ENCODE measurements at places on chromosomes 11 and 22. TPM values are rescaled to one million over a fixed set of nuclear protein-coding genes. Genes with fewer than 3 reads are reported as not detected.

Gene SERPIND1
- total RNA-seq = 373 TPM

Gene OLFML1
- total RNA-seq = 2.2 TPM

Gene MADD
- 16.0 TPM for total RNA-seq

Gene C1QTNF4
- total RNA-seq = not detected

Gene CAT
- 450 TPM for total RNA-seq

Gene MMP1
- not detected for total RNA-seq

Gene ZP1
- not detected for total RNA-seq

Gene CRYBA4
- not detected for total RNA-seq

Gene MOV10L1
- total RNA-seq = not detected

Gene NCF4
- 3.5 TPM for total RNA-seq

Gene ASPHD2
- total RNA-seq = 0.07 TPM

Gene PRDM10
- 6.7 TPM for total RNA-seq

Gene TTLL12
- total RNA-seq = 22.5 TPM

GRCh38 chr11:125724125-125724524 is 22.0 kb upstream of the PATE1 start:
- no peak for DNase-seq

DNA sequence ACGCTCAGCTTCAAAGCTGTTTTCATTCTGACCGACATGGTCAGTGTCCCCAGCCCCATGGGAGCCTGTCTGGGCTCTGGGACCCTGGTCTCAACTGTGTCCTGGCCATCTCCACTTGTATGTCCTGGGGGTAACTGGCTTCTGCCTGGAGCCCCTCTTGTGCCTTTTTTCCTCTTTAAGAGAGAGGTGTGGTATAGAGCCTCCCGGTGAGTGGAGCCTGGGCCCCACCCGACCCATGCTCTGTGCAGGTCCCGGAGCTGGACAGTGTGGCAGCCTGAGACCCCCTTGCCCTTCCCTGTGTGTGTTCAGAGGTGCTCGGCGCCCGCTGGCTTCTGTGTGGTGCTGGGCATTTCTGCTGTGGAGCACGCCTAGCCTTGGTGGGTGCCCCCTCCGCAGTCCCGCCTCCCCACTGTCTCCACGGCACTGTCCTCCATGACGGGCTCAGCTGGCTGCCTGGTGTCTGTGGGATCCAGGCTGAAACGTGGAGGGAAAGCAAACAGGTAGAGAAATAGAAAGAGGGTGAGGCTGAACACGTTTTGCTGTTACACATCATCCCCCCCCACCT is 74.9 kb downstream of the PARVB start:
- DNase-seq = peak; percentile 29

DNA sequence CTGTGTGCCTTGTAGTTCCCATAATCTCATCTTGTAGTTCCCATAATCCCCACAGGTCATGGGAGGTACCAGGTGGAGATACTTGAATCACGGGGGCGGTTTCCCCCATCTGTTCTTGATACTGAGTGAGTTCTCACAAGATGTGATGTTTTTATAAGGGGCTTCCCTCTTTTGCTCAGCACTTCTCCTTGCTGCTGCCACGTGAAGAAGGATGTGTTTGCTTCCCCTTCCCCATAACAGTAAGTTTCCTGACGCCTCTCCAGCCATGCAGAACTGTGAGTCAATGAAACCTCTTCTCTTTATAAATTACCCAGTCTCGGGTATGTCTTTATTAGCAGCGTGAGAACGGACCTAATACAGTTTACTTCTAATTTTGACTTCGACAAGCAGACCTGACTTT is 14.0 kb upstream of the SMIM38 start:
- no peak for DNase-seq

GRCh38 chr11:71203681-71204080 is 48.7 kb downstream of the SHANK2 start:
- no peak for DNase-seq

- DNase-seq = no peak
These were observed 38.3 kb downstream of the TMPRSS5 start for GRCh38 chr11:113667801-113668200.

- DNase-seq = no peak
These were observed 35.1 kb downstream of the TRIOBP start for GRCh38 chr22:37731804-37732471.

DNA sequence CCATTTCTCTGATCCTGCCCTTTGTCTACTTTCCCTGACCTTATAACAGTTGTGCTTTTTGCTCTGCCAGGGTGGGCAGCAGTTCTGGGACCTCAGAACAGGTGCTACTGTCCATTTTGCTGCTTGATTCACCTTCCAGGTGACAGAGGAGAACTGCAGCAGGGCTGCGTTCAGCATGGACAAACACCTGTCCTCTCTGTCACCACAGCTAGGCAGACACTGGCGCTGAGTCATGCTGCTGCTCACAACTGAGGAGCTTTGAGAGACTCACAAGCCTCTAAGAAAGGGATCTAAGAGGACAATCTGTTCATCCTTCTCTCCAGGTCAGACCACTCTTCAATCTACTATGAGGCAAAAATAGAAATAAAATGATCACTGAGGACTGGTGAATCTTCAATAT is 1144.5 kb upstream of the CCDC90B start:
- DNase-seq = no peak

DNA sequence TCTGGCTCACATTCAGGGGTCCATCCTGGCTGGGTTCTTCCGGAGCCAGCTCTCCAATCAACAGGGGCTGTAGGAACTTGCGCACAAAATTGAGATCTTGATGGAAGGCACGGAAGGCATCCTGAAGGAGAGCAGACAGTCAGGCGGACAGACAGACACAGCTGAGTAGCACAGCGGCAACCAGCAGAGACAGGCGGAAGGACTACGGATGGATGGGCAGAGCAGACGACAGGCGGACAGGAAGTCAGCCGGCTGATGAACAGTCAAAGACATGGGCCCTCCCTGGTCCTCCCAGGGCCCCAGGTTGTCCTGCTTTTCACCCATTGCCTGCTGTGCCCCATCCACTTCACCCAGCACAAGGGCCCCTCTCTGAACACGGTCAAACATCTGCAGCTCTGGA is 11.3 kb downstream of the FADS3 start:
- DNase-seq = no peak

DNA sequence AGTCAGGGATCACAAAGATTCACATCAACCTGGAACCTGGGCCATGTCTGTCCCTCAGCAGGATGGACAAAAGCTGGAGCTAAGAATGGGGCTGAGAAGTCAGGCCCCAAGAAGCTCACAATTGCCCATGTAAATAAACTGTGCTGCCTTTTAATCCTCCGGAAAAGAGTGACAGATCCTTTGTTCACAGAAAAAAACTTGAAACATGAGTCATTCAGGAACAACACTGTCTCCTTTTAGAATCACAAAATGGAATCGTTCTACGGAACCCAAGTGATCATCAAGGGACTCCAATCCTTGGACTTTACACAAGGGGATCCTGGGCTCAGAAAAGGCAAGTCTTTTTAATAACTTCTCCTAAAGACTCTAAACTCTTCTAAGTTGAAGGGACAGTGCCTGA is 36.1 kb downstream of the RELT start:
- no peak for DNase-seq

- no peak for DNase-seq
These were observed 60.7 kb upstream of the OPCML start for GRCh38 chr11:133593036-133593435.

DNA sequence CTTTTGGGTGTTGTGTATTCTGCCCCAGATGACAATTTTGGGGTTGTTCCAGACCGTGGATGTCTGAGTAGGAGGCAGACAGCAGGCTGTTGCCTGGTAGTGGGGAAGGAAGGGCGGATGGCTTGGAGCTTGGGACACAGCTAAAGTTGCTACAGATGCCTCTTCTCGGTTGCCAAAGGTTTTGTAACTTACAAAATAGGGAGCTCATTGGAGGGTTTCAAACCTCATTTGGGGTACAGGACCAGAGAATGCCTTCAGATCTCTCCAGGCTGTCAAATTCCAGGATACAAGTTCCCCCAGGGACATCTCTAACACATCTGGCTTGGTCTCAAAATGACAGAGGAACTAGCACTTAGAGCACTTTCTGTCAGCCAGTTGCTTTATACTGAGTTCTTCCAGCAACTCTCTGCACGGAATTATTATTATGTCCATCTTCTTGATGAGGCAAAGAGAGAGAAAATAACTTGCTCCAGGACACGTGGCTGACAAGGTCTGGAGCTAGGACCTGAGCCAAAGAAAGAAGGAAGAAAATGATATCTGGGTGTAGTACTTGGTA is 56.0 kb downstream of the SLC1A2 start:
- no peak for DNase-seq

GRCh38 chr11:47626234-47626633 is 16.1 kb downstream of the MTCH2 start:
- no peak for DNase-seq

GRCh38 chr22:41458161-41458728 is 10.2 kb downstream of the PHF5A start:
- DNase-seq = no peak

DNA sequence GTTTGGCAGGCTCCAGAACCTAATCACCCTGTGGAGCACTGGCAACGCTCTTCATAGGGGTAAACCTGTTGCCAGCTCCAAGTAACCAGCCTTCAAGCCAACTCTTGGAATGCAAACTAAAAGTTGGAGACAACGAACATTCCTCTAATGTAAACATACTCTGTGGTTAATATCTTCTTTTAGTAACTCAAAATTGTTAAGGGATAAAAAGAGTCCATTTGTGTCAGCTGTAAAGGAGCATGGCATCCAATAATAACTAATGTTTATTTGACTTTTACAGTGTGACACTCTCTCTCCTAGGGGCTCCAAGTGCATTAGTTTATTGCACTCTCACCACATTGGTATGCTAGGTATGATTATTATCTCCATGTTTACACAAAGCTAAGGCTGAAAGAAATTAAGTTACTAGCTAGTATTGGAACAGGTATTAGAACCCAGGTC is 31.0 kb upstream of the AMOTL1 start:
- DNase-seq = no peak

- no peak for DNase-seq
These were observed 19.1 kb downstream of the RFPL2 start for GRCh38 chr22:32185821-32186220.

DNA sequence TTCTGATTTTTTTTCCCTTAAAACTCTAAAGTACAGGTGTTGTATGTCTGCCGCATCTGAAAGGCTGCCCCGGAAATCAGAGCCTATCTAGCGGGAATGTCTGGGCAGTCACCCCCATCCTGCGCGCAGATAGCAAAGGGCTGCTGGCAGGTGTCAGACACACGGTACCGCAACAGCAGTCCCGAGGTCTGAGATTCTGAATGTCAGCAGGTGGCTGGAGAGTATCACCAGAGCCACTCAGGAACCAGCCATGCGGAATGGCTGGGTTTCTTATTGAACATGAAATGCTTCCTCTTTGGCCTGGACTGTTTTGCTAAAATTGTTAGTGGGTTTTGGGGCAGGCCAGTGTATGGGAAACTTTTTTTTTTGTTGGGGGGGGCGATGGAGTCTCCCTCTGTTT is 53.3 kb downstream of the CERK start:
- DNase-seq = no peak

GRCh38 chr11:46200537-46201281 is 76.8 kb upstream of the CREB3L1 start:
- DNase-seq = no peak

- DNase-seq = no peak
These were observed 78.8 kb downstream of the RELT start for GRCh38 chr11:73454987-73455386.

DNA sequence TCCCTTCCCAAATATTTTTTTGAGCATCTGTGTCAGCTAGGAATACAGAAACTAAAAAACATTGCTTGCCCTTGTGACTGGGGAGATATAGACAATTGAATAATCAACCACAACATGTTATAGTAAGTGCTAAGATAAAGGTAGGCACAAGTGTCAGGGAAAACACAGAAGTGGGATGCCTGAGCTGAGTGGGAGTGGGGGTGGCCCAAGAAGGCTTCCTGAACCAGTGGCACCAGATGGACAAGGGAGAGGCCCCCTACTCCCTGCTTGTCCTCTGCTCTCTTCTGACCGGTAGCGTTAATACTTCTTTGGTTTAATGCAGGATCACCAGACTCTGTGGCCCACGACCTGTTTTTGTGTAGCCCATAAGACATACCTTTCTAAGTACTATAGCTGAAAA is 48.8 kb downstream of the PACS1 start:
- DNase-seq = no peak

- no peak for DNase-seq
These were observed 3.4 kb downstream of the BIRC3 start for GRCh38 chr11:102320679-102321078.

- DNase-seq = no peak
These were observed 539.7 kb downstream of the INSC start for GRCh38 chr11:15654451-15654850.

- no peak for DNase-seq
These were observed 5.8 kb downstream of the LIF start for GRCh38 chr22:30240541-30241417.

GRCh38 chr11:69797156-69797555 is 22.0 kb upstream of the FGF4 start:
- no peak for DNase-seq

All from right lobe of liver (tissue), 6 donors.